ENCODE measurements at places on chromosomes 4 and X. TPM values are rescaled to one million over a fixed set of nuclear protein-coding genes. Genes with fewer than 3 reads are reported as not detected.

AFM gene
- polyA plus RNA-seq, result 0.81 TPM

NUP62CL gene
- 0.46 TPM for polyA plus RNA-seq

ERCC6L gene
- polyA plus RNA-seq, result 0.46 TPM

HSPA4L gene
- polyA plus RNA-seq, result 0.56 TPM

PDE6B gene
- 1.6 TPM for polyA plus RNA-seq

USP51 gene
- 0.46 TPM for polyA plus RNA-seq

FAM114A1 gene
- polyA plus RNA-seq, result 35.6 TPM

HSFX3 gene
- polyA plus RNA-seq, result not detected

YY2 gene
- polyA plus RNA-seq, result 0.55 TPM

ADGRG4 gene
- polyA plus RNA-seq, result not detected

PAGE1 gene
- polyA plus RNA-seq, result not detected

PRSS12 gene
- 3.5 TPM for polyA plus RNA-seq

CXorf49 gene
- 3.2 TPM for polyA plus RNA-seq

ADGRL3 gene
- 0.48 TPM for polyA plus RNA-seq

TTC29 gene
- polyA plus RNA-seq, result not detected

ADH1A gene
- polyA plus RNA-seq, result not detected

LARP7 gene
- 100 TPM for polyA plus RNA-seq

FGG gene
- 2.1 TPM for polyA plus RNA-seq

SOD3 gene
- 8.8 TPM for polyA plus RNA-seq

NFXL1 gene
- 5.5 TPM for polyA plus RNA-seq

GYPE gene
- polyA plus RNA-seq, result 0.92 TPM

RBMX2 gene
- 19.9 TPM for polyA plus RNA-seq

BEX2 gene
- 20.8 TPM for polyA plus RNA-seq

ANTXR2 gene
- 8.3 TPM for polyA plus RNA-seq

FAM236C gene
- not detected for polyA plus RNA-seq

ANXA3 gene
- 90.0 TPM for polyA plus RNA-seq

All from stomach (tissue), 19 donors.